ENCODE measurements at places on chromosomes 13 and 19. TPM values are rescaled to one million over a fixed set of nuclear protein-coding genes. Genes with fewer than 3 reads are reported as not detected.

CFD gene
- total RNA-seq, result 20.6 TPM

ZNF540 gene
- total RNA-seq, result not detected

BIVM gene
- total RNA-seq, result 5.1 TPM

CALR3 gene
- not detected for total RNA-seq

ZNF573 gene
- total RNA-seq, result 2.3 TPM

SNRPD2 gene
- total RNA-seq, result 803 TPM

GJA3 gene
- total RNA-seq, result 1.4 TPM

TBC1D4 gene
- 13.1 TPM for total RNA-seq

CD79A gene
- total RNA-seq, result 0.66 TPM

ANGPTL8 gene
- total RNA-seq, result not detected

LIN7B gene
- 6.7 TPM for total RNA-seq

SULT2A1 gene
- total RNA-seq, result not detected

SYDE1 gene
- 16.0 TPM for total RNA-seq

ZNF730 gene
- total RNA-seq, result not detected

BST2 gene
- total RNA-seq, result 0.23 TPM

CACNG8 gene
- total RNA-seq, result 1.1 TPM

ZNF829 gene
- total RNA-seq, result 0.45 TPM

ZNF99 gene
- not detected for total RNA-seq

TMEM150B gene
- total RNA-seq, result not detected

TOMM40 gene
- total RNA-seq, result 249 TPM

SLC7A10 gene
- not detected for total RNA-seq

ATP1A3 gene
- total RNA-seq, result 4.6 TPM

APLP1 gene
- total RNA-seq, result 97.1 TPM

UQCR11 gene
- 173 TPM for total RNA-seq

C1QTNF9B gene
- total RNA-seq, result not detected

NRTN gene
- total RNA-seq, result 1.6 TPM

C19orf73 gene
- total RNA-seq, result 1.8 TPM

ZNF415 gene
- not detected for total RNA-seq

POLR1G gene
- total RNA-seq, result 50.9 TPM

IGFL1 gene
- 3.8 TPM for total RNA-seq

PDE4C gene
- not detected for total RNA-seq

F10 gene
- not detected for total RNA-seq

SIX5 gene
- total RNA-seq, result 24.7 TPM

UBE2L5 gene
- not detected for total RNA-seq

IL17D gene
- total RNA-seq, result 1.3 TPM

RNF113B gene
- total RNA-seq, result not detected

CEACAM4 gene
- total RNA-seq, result not detected

SPRED3 gene
- 3.3 TPM for total RNA-seq

ARHGAP35 gene
- total RNA-seq, result 24.4 TPM

NOTCH3 gene
- 8.7 TPM for total RNA-seq

KLK14 gene
- total RNA-seq, result 0.68 TPM

CNN1 gene
- 0.35 TPM for total RNA-seq

APBA3 gene
- 5.0 TPM for total RNA-seq

MBD3L3 gene
- total RNA-seq, result not detected

CCDC70 gene
- total RNA-seq, result not detected

CYP4F2 gene
- not detected for total RNA-seq

STRN4 gene
- total RNA-seq, result 89.6 TPM

LAIR1 gene
- total RNA-seq, result not detected

RGL3 gene
- total RNA-seq, result 2.2 TPM
